Suppressor macrophage treated with lipopolysaccharide for 1 hour (primary cell): ENCODE measurements at places on chromosomes 5 and 9.

DNA sequence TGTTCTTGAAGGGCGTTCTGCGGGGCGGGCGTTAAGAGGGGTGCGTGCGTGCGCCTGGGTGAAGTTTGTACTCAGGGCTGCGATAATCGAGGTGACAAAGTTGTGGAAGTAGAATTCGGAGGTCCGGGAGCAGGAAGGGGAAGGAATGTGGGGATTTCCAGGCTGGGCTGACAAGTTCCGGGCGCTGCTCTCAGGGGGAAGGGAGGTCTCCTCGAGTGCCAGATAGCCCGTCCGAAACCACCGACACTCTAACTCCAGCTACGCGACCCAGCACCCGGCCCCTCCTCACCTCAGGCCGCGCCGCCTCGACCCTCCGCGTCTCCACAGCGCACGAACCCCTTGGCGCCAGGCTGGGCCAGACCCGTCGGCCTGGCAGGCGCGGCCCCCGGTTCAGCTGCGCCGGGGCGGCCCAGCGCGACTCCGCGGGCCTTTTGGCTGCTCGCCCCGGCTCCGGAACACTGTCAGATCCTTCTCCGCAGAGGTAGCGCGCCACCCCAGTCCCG, at the start of gene IL6ST:
Gene IL6ST (minus strand): TSS at position 469 of the 503 bp plus-strand sequence. CDS start 18,685 bp downstream, outside the sequence.
- peak; percentile 88 for DNase-seq

GRCh38 chr5:127650649-127651048, 1.8 kb downstream of the CTXN3 start:
- DNase-seq, result no peak

GRCh38 chr5:124461157-124461556, 285.3 kb downstream of the ZNF608 start:
- no peak for DNase-seq

DNA sequence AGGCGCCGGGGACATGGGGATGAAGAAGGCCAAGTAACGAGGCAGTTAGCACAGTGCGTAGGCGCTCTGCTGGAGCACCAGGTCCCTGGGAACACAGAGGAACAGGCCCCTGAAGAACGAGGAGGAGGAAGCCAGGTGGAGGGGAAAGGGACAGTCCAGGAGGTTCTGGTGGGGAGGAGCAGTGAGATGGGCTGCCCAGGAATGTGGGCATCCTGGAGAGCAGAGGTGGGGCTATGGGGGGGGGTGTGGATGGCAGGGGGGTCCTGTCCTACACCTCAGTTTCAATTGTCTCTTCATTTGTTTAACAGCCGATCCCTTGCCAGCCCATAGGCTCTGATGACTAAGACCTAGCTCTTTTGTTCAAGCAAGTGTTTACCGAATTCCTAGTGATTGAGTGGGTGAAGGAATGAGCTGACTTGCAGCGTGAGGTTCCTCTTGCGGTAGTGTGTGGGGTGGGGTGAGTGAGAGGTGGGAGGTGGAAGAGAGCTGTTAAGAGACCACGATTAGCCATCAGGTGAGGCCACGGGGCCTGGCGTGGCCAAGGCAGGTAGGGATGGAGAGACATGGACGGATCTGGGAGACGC, 8.4 kb upstream of the PHYHD1 start:
- peak; percentile 63 for DNase-seq

GRCh38 chr9:85151741-85152140, 482.2 kb downstream of the NTRK2 start:
- DNase-seq, result no peak

- DNase-seq, result no peak
Measured at GRCh38 chr9:134032456-134033222, 7.4 kb downstream of the BRD3OS start.

GRCh38 chr5:66959653-66960052, 236.9 kb downstream of the CD180 start:
- DNase-seq, result no peak
